ENCODE measurements at places on chromosomes 7 and 10.

DNA sequence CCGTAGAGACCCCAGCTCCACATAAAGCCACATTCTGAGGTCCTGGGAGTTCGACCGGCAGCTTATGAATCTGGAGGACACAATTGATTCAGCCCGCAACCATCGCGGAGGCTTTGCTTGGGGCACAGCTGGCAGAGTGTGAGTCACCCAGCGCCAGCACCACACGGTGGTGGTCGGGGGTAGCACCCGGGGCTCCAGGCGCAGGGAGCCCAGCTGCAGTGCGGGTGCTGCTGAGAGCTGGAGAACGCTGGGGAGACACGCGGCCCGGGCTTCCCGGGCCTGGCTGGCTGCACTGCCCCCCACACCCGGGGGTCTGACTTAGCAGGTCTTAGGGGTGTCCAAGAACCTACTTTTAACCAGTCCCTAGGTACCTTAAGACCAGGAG, 87.9 kb downstream of the PAXIP1 start:
- no peak overlapping the region for H3K27ac ChIP-seq
- no peak for DNase-seq
- no peaks in the 10 kb centered on the region for H3K27me3 ChIP-seq
- H3K4me1 ChIP-seq: peaks cover 19% of the 10 kb centered on the region

- no peaks in the 10 kb centered on the region for H3K27me3 ChIP-seq
- H3K27ac ChIP-seq: no peak overlapping the region
- no peak overlapping the region for H3K4me3 ChIP-seq
- H3K36me3 ChIP-seq: no peaks in the 10 kb centered on the region
- peaks cover 38% of the 10 kb centered on the region for H3K4me1 ChIP-seq
- no peak for DNase-seq
Measured at GRCh38 chr10:75434291-75434690, 2.9 kb downstream of the LRMDA start.

- peak within 1 kb of the TSS; percentile 99 for H3K27ac ChIP-seq
- H3K4me1 ChIP-seq: peaks cover 31% of the 10 kb centered on the region
- no peaks in the 10 kb centered on the region for H3K36me3 ChIP-seq
- H3K27me3 ChIP-seq: no peaks in the 10 kb centered on the region
- peak within 1 kb of the TSS; percentile 36 for H3K4me3 ChIP-seq
Measured at GRCh38 chr10:117005026-117005526, at the start of gene SHTN1. TSS of gene SHTN1 (minus strand) at chr10:117005187. CDS start at chr10:117005079, 108 bp downstream.

GRCh38 chr7:16462431-16462889, 3.1 kb downstream of the SOSTDC1 start:
- no peaks in the 10 kb centered on the region for H3K27me3 ChIP-seq
- no peak overlapping the region for H3K27ac ChIP-seq
- H3K36me3 ChIP-seq: no peaks in the 10 kb centered on the region
- H3K4me3 ChIP-seq: no peak overlapping the region

DNA sequence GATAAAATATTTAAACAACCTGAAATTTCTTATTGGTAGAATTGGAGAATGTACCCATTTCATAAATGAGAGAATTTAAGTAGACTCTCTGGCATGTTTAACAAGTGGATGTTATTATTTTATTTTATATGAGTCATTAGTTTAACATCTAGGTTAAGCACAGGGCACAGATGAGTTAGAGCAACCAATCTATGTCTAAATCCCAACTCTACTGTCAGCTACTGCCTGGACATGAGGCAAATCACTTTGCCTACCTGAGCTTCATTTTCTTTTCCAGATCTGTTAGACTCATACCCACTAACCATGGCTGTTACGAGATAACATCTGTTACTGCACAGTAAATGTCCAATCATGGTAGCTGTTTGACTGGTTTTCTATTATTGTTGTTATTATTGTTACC, 251.1 kb downstream of the INHBA start:
- no peaks in the 10 kb centered on the region for H3K27me3 ChIP-seq
- H3K36me3 ChIP-seq: no peaks in the 10 kb centered on the region
- no peak for DNase-seq
- H3K4me3 ChIP-seq: no peak overlapping the region
- peaks cover 8% of the 10 kb centered on the region for H3K4me1 ChIP-seq
- no peak overlapping the region for H3K27ac ChIP-seq

GRCh38 chr7:142432377-142432776, 174.5 kb upstream of the PRSS58 start:
- no peak overlapping the region for H3K4me3 ChIP-seq
- H3K27ac ChIP-seq: no peak overlapping the region
- no peaks in the 10 kb centered on the region for H3K4me1 ChIP-seq
- DNase-seq: no peak
- no peaks in the 10 kb centered on the region for H3K36me3 ChIP-seq

GRCh38 chr10:6980353-6980752, 400.3 kb upstream of the PRKCQ start:
- H3K4me3 ChIP-seq: no peak overlapping the region
- DNase-seq: peak; percentile 52
- no peaks in the 10 kb centered on the region for H3K27me3 ChIP-seq

DNA sequence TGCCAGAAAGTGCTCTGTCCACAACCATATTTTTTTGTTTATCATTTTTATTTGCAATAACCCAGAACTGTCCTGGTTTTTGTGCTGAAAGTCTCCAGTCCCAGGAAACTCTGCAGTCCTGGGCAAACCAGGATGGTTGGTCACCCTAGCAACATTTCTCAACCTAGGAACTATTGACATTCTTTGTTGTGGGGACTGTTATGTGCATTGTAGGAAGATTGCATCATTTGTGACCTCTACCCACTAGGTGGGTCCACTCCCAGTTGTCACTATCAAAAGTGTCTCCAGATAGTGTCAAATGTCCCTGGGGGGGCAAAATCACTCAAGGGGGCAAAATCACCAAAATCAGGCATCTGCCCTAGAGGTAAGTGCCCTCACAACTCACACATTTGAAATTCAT, 14.0 kb upstream of the SRI start:
- no peak for DNase-seq
- H3K4me3 ChIP-seq: no peak overlapping the region
- no peaks in the 10 kb centered on the region for H3K36me3 ChIP-seq
- H3K27me3 ChIP-seq: no peaks in the 10 kb centered on the region
- H3K4me1 ChIP-seq: no peaks in the 10 kb centered on the region

DNA sequence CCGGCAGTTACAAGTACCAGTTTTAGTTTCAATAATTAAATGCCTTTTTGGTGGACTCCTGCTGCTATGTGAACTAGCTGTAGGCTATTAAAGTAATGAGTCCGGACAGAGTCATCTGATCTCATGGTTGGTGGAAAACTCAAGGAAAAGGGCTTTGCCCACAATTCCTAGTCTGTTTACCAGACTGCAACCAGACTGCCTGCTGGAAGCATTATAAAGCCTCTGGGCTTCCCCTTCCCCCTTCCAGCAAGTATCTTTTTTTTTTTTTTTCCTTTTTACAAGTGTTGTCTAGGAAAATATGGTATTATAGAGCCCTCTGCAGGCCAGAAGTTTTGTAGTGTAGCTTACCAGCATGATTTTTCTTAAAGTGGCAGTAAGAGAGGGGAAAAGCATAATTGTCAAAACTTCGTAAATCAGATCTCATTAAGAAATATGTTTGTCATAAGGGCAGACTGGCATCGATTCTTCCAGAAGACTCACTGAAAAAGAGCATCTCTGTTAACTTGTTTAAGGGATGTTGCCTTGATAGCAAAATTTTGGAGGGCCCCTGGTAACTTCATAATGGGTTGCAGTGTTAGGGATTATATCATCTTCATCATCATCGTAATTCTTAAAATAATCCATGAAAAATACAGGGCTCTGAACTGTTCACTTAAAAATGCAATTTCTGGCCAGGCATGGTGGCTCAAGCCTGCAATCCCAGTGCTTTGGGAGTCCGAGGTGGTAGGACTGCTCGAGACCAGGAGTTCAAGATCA, 181.3 kb downstream of the TAX1BP1 start:
- peak; percentile 53 for DNase-seq
- peaks cover 9% of the 10 kb centered on the region for H3K4me1 ChIP-seq
- no peak overlapping the region for H3K27ac ChIP-seq
- no peaks in the 10 kb centered on the region for H3K36me3 ChIP-seq
- H3K27me3 ChIP-seq: no peaks in the 10 kb centered on the region
- H3K4me3 ChIP-seq: no peak overlapping the region

DNA sequence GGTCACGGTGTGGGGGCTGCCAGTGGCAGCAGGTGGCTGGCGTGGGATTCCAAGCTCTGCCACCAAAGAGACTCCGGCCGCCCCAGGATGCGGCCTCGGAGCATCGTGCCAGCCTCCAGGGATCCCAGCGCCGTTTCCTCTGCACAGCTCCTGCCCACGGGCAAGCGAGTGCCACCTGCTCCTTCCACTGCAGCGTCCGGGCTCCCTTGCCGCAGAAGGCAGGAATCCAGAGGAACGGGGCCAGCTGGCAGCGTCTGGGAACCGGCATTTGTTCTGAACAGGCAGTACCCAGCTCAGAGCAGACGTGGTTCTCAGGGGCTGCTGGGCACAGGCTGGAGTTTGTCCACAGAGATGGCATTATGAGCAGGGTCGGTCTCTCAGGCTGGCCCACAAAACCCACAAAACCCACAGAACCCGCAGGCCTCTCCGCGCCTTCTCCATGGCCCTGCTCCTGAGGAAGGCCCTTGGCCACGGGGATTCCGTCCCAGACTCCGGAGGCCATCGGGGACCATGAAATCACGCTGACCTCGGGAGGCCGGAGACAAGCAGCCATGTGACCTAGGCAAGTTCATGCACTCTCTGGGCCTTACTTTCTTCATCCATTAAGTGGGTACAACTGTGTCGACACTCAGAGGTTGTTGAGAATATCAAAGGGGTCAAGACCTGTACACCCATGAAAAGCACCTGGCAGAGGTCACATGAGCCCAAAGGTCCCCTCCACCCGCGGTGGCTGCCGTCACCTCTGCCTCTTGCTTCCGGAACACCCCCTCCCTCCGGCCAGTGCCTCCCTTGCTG, 72.1 kb upstream of the TNRC18 start:
- peaks cover 21% of the 10 kb centered on the region for H3K4me1 ChIP-seq
- no peaks in the 10 kb centered on the region for H3K27me3 ChIP-seq
- H3K4me3 ChIP-seq: no peak overlapping the region
- DNase-seq: peak; percentile 93

GRCh38 chr10:123249894-123250293, 95.7 kb downstream of the BUB3 start:
- H3K36me3 ChIP-seq: no peaks in the 10 kb centered on the region
- no peak overlapping the region for H3K27ac ChIP-seq
- H3K27me3 ChIP-seq: no peaks in the 10 kb centered on the region
- no peaks in the 10 kb centered on the region for H3K4me1 ChIP-seq
- no peak for DNase-seq

DNA sequence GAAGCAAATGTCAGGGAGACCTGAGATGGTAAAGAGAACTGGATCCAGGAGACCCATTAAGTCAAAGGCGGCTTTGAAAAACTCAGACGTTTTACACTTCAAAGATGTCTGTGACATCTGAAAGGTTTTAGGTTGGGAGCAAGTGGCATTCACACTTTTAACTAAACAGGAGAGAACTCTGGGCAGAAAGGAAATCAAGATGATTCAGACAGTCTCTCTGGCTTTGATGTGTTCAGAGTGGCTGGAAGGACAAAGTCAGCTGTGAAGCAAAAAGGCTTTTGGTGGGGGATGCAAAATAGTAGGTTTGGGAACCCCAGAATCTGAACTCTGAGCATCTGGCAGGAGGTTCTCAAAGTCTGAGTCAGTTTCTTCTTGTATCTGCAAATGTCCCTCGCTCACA, 66.6 kb downstream of the PRKCQ start:
- no peak overlapping the region for H3K27ac ChIP-seq
- no peaks in the 10 kb centered on the region for H3K27me3 ChIP-seq
- H3K4me1 ChIP-seq: no peaks in the 10 kb centered on the region
- DNase-seq: no peak
- no peak overlapping the region for H3K4me3 ChIP-seq
- no peaks in the 10 kb centered on the region for H3K36me3 ChIP-seq

GRCh38 chr10:132104471-132105301, 38.9 kb downstream of the JAKMIP3 start:
- no peak for DNase-seq
- no peak overlapping the region for H3K27ac ChIP-seq
- H3K27me3 ChIP-seq: no peaks in the 10 kb centered on the region
- H3K4me1 ChIP-seq: no peaks in the 10 kb centered on the region
- H3K36me3 ChIP-seq: no peaks in the 10 kb centered on the region
- H3K4me3 ChIP-seq: no peak overlapping the region

GRCh38 chr10:75546004-75546403, 114.6 kb downstream of the LRMDA start:
- peaks cover 13% of the 10 kb centered on the region for H3K4me1 ChIP-seq
- H3K4me3 ChIP-seq: no peak overlapping the region
- H3K27ac ChIP-seq: no peak overlapping the region
- H3K36me3 ChIP-seq: no peaks in the 10 kb centered on the region
- no peak for DNase-seq
- no peaks in the 10 kb centered on the region for H3K27me3 ChIP-seq

DNA sequence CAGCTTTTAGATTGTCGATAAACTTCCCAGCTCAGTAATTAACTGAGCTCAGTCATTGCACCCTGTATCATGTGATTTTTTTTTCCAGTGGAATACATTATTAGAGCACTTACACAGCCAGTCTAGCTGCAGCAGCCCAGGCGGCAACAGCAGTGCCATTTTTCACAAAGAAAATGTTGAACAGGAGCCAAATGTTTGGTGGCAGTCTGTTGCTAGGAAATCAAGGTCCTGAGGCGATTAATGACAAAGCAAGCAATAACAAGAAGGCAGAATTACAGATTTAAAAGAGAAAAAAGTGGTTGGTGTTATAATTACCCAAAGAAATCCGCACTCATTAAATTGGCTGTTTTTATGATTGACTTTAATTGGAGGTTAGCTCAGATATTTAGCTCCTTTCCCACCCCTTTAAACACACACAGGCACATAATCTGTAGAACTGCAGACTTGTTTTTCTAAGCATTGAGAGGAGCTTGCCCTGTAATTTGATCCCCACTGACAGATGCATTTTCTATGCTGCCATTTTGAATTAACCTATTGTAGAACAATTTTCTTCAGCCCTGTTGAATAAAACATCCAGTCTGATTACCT, 267.4 kb downstream of the ADK start:
- H3K27ac ChIP-seq: peak overlapping the region; percentile 25
- DNase-seq: peak; percentile 60
- no peaks in the 10 kb centered on the region for H3K27me3 ChIP-seq
- no peaks in the 10 kb centered on the region for H3K36me3 ChIP-seq
- H3K4me1 ChIP-seq: peaks cover 12% of the 10 kb centered on the region
- no peak overlapping the region for H3K4me3 ChIP-seq

GRCh38 chr7:16021851-16022250, 335.4 kb upstream of the MEOX2 start:
- no peak overlapping the region for H3K27ac ChIP-seq
- no peaks in the 10 kb centered on the region for H3K4me1 ChIP-seq
- H3K27me3 ChIP-seq: no peaks in the 10 kb centered on the region
- no peak for DNase-seq
- H3K36me3 ChIP-seq: no peaks in the 10 kb centered on the region

GRCh38 chr10:96124230-96125141, 5.6 kb upstream of the ZNF518A start:
- peaks cover 4% of the 10 kb centered on the region for H3K4me1 ChIP-seq
- H3K36me3 ChIP-seq: no peaks in the 10 kb centered on the region
- peak overlapping the region; percentile 49 for H3K27ac ChIP-seq
- no peaks in the 10 kb centered on the region for H3K27me3 ChIP-seq
- H3K4me3 ChIP-seq: no peak overlapping the region

- H3K36me3 ChIP-seq: no peaks in the 10 kb centered on the region
- no peaks in the 10 kb centered on the region for H3K27me3 ChIP-seq
- no peaks in the 10 kb centered on the region for H3K4me1 ChIP-seq
- no peak overlapping the region for H3K27ac ChIP-seq
- no peak for DNase-seq
Measured at GRCh38 chr10:129766611-129767550, 197.2 kb downstream of the EBF3 start.
